RKO (cell line): ENCODE measurements at places on chromosomes 11 and 22.

DNA sequence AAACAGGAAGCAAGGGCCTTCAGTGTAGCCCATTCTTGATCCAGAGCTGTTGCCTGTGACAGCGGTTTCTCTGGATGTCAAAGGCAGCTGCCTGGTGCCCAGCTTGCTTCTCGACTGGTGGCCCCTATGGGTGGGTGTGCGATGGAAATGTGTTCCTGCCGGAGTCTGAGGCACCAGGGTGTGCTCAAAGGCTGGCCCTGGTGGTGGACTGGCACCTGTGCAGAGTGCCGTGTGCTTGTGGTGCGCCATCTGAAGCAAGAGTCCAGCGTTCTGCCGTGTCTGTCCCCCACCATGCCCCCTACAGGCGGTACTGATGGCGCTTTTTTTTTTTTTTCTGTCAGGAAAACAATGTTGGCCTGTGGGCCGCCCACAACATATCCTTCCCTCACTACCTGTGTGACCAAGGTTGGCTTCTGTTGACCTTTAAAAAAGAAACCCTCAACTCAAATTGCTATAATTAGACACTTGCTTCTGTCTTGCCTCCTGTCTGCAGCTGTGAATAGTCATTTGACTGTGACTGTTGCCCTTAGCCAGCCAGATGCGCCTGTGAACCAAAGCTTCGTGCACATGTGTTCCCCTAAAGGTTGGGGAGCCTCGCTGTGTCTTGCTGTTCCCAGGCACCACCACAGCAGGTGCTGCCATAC, 4.7 kb upstream of the RANBP1 start:
- peak; percentile 53 for DNase-seq

- no peak for DNase-seq
Observed at GRCh38 chr11:12806113-12806512, 131.9 kb downstream of the TEAD1 start.

GRCh38 chr11:96246718-96247552, 96.1 kb downstream of the MAML2 start:
- no peak for DNase-seq

DNA sequence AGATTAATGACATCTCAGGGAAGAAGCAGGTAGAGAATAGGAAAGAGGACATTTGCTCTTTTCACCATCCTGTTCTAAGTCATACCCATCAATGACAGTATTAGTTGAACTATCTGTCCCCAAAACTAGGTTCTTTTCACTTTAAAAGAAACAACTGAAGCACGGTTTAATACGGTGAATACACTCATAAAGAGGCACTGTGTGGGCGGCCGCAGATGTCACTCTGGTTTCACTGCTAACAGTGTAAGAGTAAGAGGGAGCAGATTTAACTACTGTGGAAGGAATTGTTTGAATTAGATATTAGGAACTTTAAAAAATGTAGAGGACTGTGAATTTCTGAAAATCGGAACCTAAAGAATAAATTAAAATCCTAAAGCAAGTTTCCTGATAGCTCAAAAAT, 49.5 kb downstream of the VSIG10L2 start:
- peak; percentile 5 for DNase-seq

GRCh38 chr11:68855205-68855981, 13.7 kb upstream of the CPT1A start:
- DNase-seq = no peak

DNA sequence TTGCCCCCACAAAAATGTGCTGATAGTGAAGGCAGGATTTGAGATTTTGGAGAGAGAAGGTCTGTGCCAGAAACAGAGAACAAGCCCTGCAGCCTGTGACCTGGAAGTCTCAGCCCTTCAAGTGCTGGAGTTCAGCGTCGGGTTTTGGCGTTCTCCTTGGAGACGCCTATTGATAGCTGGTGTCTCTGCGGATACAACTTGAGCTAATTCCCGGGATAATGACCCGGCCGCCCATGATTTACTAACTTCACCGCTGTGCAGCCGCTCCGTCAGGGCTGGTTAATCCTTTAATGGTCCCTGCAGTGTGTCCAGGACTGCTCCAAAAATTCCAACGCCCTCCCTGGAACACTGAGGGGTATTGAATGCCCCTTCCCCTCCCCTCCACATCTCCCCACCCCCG, 76.6 kb downstream of the WT1 start:
- DNase-seq = no peak

DNA sequence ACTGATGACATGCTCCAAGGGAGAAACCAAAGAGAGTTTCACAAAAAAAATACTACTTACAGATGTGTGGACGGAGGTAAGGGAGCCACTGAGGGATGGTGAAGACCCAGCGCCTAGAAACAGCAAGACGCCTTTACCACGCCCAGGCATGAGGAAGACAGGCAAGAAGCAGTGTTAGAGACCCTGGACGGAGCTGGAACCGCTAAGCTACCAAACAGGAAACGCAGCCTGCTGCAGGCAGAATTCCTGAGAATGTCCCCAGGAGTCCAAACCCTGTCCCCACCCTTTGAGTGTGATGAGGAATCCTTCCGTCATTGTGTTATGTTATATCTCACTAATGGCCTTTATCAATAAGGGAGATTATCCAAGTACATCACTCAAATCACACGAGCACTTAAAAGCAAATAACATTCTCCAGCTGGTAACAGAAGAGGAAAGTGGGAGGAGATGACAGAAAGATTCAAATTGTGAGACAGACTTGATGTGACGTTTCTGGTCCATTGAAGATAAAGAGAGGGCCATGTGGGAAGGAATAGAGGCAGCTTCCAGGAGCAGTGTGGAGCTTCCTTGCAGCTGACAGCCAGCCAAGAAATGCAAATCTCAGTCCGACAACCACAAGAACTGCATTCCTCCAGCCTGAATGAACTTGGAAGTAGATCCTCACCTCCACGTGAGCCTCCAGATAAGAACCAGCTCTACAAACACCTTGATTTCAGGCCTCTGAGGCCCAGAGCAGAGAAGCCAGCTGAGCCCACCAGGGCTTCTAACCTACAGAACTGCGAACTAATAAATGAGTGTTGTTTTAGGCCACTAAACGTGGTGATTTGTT, 19.1 kb downstream of the FAM181B start:
- DNase-seq = no peak

- DNase-seq = no peak
Observed at GRCh38 chr22:29663180-29663821, 56.5 kb upstream of the CABP7 start.

DNA sequence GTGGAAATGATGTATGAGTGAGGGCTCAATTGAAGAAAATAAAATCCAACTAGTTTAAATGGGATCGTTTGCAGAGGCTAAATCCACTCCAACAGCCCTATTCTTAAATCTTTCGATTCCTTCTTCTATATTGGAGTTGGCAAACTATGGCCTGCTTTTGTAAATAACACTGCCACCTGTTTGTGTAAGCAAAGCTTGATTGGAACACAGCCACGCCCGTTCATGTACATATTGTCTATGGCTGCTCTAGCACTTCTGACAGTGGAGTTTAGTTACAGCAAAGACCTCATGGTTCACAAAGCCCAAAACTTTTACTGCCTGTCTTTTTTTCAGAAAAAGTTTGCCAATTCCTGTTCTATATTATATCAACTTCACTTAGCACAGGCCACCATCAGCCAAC, 40.6 kb upstream of the RCN1 start:
- no peak for DNase-seq

GRCh38 chr22:49666146-49666809, 161.4 kb downstream of the BRD1 start:
- no peak for DNase-seq

GRCh38 chr11:15367695-15368094, 253.0 kb downstream of the INSC start:
- no peak for DNase-seq

DNA sequence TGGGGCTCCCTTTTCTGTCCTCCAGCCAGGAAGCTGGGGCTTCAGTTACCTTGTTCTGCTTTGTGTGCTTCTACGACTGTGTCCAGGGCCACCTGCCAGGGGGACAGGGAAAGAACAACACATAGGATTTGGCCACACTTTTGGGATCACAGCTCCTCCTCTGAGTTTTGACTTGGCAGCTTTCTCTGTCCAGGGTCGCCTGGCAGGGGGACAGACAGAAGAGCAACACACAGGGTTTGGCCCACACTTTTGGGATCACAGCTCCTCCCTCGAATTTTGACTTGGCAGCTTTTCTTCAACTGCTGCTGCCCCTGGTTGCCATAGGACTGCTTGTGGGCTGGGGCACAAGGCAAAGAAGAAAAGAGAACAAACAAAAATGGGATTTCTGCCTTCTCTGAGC, 19.1 kb downstream of the INCENP start:
- DNase-seq = no peak

DNA sequence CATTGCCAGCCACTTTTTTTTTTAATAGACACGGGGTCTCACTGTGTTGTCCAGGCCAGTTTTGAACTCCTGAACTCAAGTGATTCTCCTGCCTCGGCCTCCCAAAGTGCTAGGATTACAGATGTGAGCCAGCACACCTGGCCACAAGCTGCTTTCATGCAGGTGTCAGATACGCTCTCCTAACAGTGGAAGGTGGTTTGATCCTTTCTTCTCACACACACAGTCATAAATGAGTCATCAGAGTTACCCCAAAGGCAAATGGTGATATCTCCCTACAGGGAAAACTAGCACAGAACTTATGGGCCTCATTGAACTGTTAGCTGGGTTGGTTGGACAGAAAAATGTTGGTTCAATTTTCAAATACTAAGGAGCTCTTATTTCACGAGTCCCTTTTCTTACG, 38.2 kb upstream of the UBASH3B start:
- no peak for DNase-seq

DNA sequence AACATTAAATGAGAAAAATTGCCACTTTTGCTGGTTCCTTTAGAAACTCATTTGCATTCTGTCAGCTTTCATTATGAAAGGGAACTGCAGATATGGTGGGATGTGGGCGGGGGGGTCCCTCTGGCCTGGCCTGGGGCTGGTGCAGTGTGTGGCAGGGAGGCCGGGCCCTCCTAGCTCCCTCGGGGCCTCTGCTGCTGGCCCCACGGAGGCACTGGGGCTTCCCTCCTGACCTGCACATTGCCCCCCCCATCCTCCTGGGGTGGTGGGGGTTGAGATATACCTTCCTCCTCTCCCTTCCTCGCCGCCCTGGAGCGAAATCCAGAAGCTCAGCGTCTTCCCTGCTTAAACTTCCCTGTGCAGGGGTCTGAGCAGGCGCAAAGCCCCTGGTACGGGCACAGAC, 1005.9 kb downstream of the BRD1 start:
- no peak for DNase-seq

- DNase-seq = no peak
Observed at GRCh38 chr22:37855462-37855861, 6.2 kb downstream of the EIF3L start.

DNA sequence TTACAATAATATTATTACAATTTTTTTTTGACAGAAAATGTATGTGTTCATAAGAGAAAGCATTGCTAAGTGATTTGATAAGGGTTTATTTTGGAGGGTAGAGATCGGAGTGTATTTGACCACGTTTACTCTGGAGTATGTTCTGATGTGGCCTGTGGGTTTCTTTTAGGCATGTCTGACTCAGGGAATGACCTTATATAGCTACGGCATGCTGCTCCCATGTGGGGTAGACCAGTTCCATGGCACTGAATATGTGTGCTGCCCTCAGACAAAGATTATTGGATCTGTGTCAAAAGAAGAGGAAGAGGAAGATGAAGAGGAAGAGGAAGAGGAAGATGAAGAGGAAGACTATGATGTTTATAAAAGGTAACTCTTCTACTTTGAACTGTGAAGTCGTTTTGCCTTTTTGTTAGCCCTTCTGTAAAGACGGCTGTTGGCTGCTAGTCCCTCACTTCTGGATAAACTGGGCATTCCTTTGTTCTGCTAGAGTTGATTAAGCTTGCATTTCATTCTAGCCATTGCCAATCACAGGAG, 38.1 kb upstream of the ST14 start:
- DNase-seq = peak; percentile 19

GRCh38 chr11:8503910-8504364, 90.1 kb downstream of the STK33 start:
- DNase-seq = no peak

- no peak for DNase-seq
Observed at GRCh38 chr22:41762980-41763779, 37.3 kb upstream of the CCDC134 start.

DNA sequence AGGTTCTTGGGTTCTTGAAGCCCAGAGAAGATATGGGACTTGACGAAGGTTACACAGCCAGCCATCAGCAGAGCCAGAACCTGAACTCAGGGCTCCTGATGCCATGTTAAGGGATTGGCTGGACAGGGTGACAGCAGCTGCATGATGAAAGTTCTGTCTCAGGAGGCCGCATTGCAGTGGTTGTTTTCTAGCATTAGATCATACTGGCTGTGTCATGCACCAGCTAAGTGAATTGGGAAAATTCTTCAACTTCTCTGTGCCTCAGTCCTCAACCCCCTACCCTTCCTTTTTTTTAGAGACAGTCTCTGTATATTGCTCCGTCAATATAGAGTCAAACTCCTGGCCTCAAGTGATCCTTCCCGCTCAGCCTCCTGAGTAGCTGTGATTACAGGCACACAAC, 5.4 kb upstream of the LTBP3 start:
- DNase-seq = peak; percentile 64

GRCh38 chr22:39651053-39651996, 80.8 kb downstream of the CACNA1I start:
- no peak for DNase-seq

GRCh38 chr22:44992166-44992565, 17.6 kb downstream of the PHF21B start:
- DNase-seq = no peak

DNA sequence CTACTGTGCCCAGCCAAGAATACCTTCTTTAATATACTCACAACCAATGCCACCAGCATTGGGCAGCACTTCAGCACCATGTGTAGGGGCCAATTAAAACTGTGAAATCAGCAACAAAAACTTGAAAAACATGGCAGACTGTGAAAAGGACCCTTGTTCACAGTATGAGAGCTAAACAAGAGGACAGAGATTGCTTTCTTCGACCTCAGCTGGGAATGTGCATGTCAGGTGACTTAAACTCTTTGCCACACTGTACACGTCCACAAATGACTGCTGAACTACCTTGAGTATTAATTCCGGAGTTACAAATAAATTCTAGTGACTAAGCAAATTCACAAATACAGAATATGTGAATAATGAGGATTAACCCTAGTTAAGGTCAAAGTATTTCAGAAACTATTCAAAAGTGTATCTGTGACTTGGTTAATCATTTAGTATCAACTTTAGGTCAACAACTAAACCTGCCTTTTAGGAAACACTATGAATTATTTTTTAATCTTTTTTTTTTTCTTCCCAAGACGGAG, 33.0 kb downstream of the DDX6 start:
- no peak for DNase-seq

- no peak for DNase-seq
Observed at GRCh38 chr11:47483457-47483856, 34.5 kb upstream of the RAPSN start.

GRCh38 chr11:76799066-76799804, 16.1 kb downstream of the TSKU start:
- peak; percentile 35 for DNase-seq

GRCh38 chr22:38267086-38267485, 5.7 kb downstream of the TMEM184B start:
- DNase-seq = no peak

GRCh38 chr11:15346907-15347306, 232.2 kb downstream of the INSC start:
- DNase-seq = no peak

- DNase-seq = peak; percentile 35
Observed at GRCh38 chr22:37501610-37502341, 15.6 kb upstream of the MFNG start.
